ENCODE measurements at places on chromosomes 2 and 18.

DNA sequence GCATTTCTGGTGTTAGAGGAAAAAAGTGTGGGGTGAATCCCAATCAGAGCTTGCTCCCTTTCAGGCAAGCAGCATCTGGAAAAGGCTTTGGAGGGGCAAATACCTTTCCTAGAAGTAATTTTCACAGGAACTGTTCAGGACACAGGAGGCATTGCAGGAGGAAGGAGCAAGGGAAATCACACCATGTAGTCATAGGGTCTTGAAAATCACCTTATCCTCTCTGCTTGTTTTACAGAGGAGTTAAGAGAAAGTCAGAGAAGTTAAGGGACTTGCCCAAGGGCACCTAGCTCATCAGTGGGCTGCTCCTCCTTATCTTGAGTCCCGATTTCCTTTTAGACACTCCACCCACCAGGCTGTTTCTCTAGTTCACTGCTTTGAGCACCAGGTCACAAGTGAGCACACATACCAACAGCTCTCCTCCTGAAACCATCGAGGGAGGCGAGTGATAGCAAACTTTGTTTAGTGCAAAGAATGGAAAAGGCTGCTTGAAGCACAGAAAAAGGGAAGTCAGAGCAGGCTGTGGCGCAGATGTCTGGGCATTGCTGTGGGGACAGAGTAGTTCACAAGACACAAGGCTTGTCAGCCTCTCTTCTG, 89.2 kb upstream of the CXCR4 start:
- DNase-seq: no peak

DNA sequence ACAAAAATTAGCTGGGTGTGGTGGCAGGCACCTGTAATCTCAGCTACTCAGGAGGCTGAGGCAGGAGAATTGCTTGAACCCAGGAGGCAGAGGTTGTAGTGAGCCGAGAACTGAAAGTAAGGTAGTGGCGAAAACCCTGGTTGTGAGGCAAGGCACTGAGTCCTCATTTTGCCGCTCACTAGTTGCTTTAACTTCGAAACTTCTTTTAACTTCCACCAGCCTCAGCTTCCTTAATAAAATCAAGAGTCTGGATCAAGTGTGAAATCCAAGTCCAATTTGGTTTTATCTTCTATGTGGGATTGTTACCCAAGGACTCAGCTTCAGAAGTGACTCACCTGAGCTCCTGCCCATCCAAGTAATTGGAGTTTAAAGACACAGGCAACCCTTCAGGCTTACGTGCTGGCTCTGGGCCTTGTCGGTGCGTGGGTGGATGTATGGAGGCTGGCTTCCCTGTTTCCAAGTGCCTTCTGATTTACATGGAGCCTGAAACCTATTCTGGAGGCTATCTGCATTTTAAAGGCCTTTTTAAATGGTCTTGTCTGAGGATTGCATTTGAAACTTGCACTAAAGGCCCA, 374.2 kb upstream of the ID2 start:
- no peak for DNase-seq

GRCh38 chr2:186573531-186573930, 16.3 kb upstream of the ITGAV start:
- no peak for DNase-seq

DNA sequence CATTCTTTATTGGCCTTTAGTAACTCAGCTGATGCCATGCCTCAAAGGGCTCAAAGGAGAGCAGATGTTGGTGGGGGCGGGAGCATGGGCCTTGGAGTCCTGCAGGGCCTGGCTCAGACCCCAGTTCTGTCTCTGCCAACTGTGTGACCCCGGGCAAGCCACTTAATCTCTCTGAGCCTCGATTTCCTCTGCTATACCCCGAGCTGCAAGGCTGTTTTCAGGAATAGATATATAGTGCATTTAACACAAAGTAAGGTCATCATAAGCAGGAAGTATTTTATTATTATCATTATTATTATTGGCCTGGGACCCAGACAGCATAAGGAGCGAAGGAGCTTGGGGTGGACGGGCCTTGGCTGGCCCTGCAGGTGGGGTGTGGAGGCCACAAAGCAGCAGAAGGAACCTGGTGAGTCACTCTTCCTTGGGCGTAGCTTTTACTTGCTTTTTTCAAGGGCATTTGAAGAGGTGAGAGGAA, 162.7 kb downstream of the INHBB start:
- DNase-seq: no peak

DNA sequence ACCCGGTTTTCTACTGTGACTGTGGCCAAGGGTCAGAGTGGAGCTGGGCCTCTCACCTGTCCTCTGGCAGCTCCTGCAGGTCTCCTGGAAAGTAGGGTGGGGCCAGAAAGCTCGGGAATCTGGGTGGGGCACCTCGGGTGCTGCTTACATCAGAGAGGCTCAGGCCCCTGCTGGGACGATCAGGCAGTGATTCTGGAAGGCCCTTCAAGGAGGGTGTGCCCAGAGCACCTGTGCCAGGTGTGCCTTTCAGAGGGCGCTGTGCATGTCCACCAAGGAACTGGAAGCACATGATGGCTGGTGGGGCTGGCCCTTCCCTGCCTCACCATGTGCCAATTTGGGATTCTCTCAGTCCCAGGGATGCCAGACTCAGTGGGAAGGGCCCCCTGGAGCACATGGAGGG, 44.0 kb downstream of the ATP6V1C2 start:
- no peak for DNase-seq

DNA sequence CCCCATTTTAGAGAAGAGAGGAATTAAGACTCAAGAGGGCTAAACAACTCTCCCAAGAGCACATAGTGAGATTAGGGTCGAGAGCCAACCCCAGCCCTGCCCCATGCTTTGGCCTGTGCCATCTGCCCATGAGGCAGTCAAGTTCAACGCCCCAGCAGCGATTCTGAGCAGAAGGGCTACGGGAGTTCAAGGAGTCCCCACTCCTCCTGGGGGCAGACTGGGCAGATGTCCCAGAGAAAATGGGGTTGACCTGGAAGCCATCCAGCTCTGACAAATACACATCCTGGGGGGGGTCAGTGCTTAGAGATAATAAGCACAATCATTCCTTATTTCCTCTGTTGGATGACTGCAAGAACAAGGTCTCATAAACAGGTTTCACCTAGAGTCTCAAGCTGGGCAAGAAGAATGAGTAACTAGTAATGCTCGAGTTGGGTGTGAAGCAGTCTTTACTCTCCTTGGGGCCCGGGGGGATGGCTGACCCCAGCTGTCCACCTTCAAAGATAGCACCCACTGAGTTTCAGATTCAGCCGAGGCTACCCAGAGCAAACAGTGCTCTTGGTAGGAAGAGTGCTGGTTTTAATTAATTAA, 716.4 kb downstream of the RNF144A start:
- DNase-seq: no peak

DNA sequence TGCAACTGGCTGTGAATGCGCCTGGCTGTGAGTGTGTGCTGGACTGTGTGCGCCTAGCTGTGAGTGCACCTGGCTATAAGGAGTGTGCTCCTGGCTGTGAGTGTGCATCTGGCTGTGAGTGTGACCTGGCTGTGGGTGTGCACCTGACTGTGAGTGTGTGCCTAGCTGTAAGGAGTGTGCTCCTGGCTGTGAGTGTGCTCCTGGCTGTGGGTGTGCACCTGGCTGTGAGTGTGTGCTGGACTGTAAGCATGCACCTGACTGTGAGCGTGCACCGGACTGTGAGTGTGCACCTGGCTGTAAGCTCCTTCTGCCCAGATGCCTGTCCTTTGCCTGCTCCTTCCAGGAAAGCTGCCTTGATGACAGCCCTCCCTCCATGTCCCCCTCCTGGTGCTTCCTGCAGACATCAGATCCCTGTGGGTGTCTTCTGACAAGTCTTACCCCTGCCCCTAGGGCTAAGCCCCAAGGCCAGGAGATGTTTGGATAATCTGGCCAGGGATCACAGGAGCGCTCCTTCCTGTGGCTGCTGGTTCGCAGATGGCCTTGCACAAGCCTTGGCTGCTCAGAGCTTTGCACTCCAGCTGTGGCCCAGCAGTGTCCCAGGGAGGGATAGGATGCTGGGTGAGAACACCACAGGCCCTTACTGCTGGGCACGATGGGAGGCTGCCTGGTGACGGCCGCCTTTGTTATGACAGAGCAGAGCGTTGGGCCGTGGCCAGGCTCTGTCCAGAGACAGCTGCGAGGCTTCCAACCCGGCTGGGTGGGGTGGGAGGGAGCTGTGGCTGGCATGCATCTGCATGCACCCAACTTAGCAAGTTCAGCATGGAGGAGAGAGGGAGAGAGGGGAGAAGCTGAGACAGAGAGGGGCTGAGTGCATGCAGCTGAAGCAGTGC, 89.9 kb downstream of the GLI2 start:
- no peak for DNase-seq

GRCh38 chr2:191922736-191923651, 76.1 kb upstream of the CAVIN2 start:
- no peak for DNase-seq

DNA sequence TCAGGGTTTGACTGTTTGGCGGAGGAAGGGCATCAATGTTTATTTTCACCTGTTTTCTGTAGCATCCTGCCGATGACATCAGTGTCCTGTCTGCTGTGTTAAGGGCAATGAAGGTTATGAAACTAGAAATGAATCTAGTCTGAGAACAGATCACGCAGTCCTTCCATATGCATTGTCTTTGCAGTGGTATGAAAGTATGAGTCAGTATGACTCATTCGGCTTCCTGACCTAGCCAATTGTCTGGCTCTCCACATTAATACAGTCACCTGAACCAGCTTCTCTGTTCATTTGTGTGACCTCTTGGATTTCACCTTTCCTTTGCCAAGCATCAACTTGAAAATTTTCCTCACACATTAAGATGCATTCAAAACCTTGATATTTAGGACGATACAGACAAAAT, 353.8 kb downstream of the RND3 start:
- DNase-seq: no peak

DNA sequence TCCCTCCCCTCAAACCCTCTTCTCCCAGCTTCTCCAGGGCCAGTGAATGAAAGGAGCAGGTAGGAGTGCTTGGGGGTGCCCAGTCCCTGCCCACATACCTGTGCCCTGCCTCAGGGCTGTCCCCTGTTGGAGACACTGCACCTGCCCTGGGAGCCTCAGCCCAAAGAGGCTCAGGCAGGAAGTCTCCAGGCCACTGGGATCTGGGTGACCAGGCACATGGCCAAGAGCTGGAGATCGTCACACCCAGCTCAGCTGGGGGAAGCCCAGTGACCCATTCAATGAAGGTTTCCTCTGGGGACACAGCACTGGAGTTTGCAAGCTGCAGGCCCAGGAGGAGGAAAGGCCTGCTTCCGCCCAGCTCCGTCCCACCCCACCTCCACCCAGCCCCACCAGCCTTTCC, 156.4 kb downstream of the ZFP36L2 start:
- DNase-seq: no peak

DNA sequence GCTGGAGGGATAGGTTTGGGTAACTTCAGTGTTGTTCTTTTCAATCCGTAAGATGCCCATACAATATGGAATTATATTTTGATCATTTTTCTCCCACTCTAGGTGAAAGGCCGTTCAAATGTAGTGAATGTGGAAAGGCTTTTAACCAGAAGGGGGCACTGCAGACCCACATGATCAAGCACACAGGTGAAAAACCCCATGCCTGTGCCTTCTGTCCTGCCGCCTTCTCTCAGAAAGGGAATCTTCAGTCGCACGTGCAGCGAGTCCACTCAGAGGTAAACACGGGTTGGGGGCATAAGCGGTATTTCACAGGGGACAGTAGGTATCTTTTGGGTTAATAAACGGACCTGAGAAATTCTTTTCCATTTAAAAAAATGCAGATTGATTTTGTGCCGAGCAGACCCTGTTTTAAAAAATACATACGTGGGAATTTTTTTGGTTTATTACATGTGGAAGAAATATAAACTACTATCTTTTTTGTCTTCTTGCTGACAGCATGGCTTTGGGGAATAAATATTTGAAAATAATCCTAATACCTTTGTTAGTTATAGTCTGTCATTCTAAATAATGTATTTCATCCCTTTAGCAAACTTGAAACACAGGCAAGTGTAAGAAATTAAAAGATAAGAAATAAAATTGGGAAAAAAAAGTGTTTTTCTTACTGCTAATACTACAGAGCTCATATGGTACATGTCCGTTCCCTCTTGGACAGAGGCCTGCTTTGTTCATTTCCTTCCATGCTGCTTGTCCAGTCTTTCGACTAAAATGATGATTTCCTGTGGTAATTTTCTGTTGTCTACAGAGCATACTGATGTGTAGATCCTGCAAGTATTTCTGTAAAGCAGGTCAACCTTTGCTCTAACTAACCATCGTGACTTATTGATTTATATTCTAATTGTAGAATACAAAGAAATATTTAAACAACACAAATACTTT, 53.3 kb downstream of the ZNF236 start:
- DNase-seq: peak; percentile 53

- no peak for DNase-seq
These were observed 4.2 kb downstream of the GAREM2 start for GRCh38 chr2:26177122-26177521.
